Memory B cell (primary cell): ENCODE measurements at places on chromosomes 5 and 9.

DNA sequence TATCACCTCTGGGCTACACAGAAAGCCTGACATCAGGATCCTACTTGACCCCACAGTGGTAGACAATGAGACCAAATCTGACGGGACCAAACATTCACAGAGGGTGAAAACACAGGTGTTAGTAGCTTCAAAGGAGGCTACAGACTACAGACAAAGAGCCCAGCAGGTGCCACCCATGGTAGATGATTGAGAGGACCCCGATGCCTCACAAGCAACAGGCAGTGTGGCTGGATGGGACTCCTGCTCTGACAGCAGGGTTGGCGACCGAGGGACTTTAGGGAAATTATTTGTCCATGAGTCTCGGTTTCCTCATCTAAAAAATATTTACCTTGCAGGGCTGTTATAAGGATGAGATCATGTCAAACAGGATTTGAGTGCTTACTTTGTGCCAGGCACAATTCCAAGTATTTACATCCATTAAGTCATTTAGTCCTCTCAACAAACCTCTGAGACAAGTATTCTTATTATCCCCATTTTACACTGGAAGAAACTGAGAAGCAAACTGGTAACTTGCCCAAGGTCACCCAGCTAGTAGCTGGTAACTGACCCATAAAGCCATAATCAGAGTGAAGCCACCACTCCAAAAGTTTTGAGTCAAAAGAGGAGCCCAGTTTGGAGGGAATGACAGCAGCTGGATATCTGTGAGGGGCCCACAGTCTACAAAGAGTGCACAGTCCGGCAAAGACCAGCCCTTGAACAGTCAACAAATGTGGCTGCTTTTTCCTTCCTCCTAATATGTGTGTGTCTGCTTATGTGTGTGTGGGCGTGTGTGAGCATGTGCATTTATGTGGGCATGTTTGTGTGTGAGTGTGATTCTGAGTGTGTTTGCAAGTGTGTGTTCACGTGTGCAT lies 502.0 kb downstream of the BNC2 start:
- H3K27me3 ChIP-seq: no peaks in the 10 kb centered on the region
- no peaks in the 10 kb centered on the region for H3K4me1 ChIP-seq
- H3K4me3 ChIP-seq: no peak overlapping the region
- H3K36me3 ChIP-seq: no peaks in the 10 kb centered on the region
- H3K27ac ChIP-seq: no peak overlapping the region
- DNase-seq: no peak

DNA sequence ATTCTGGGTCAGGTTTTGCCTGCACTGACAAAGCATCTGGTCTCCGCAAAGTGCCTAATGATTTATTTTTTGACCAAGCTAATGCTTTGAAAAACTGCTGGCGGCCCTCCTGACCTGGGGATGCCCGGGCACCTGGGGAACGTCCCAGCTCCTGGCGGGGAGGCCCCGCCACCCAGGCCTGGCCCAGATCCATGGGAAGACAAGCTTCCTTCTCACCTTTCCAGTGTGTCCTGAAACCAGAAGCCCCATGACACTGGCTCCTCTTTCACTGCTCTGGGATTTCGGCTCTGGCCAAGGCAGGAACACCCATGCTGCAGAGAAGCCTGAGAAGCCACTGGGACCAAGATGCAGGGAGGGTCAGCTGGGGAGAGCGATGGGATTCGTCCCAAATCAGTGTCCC lies 144.1 kb downstream of the SEC61B start:
- no peak for DNase-seq
- H3K27me3 ChIP-seq: peaks cover 27% of the 10 kb centered on the region
- no peak overlapping the region for H3K4me3 ChIP-seq
- H3K4me1 ChIP-seq: peaks cover 5% of the 10 kb centered on the region
- H3K36me3 ChIP-seq: no peaks in the 10 kb centered on the region
- H3K27ac ChIP-seq: no peak overlapping the region

- DNase-seq: no peak
- H3K27ac ChIP-seq: no peak overlapping the region
- H3K27me3 ChIP-seq: no peaks in the 10 kb centered on the region
- H3K36me3 ChIP-seq: peaks cover 80% of the 10 kb centered on the region
- peaks cover 2% of the 10 kb centered on the region for H3K4me1 ChIP-seq
- H3K4me3 ChIP-seq: no peak overlapping the region
Measured at GRCh38 chr9:120531683-120532300, 48.2 kb downstream of the CDK5RAP2 start.

DNA sequence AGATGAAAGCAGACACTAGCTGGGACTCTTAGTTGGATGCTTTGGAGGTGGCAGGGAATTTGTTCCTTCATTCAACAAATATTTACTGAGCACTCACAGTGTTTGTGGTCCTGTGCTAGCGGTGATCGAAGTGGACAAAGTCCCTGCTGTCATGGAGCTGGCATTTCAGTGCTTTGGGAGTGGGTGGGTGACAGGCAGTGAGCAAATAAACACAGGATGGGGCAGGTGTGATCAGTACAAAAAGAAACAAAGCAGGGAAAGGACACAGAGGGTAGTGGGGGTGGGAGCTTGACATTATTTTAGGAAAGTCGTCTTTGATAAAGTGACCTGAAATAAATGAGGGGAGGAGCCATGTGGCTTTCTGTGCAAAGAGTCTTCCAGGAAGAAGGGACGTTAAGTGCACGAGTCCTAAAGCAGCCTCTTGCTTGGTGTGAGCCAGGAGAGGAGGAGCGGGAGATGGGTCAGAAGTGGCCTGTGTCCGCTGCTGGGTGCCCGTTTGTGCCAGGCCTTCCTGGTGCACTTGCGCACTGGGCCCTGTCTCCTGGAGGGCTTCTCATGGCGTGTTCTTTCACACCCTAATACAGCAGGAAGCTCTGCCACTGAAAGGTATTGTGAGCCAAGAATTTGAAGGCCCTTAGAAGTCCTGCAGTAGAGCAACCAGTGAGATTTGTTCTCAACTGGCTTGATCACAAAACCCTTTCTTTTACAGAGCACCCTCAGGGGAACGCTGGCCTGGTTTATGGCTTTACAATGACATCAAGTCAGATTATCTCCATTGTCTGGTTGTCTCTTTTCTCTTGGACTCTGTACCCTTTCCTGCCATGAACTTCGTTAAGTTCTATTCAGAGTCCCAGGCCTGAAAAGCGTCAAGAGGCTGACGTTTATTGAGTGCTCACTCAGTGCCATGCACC lies 14.8 kb downstream of the NDST1 start:
- no peak for DNase-seq
- H3K36me3 ChIP-seq: peaks cover 10% of the 10 kb centered on the region
- H3K4me3 ChIP-seq: no peak overlapping the region
- no peak overlapping the region for H3K27ac ChIP-seq

- no peak overlapping the region for H3K4me3 ChIP-seq
- DNase-seq: no peak
- no peak overlapping the region for H3K27ac ChIP-seq
Measured at GRCh38 chr9:76900884-76901440, 5.0 kb downstream of the PRUNE2 start.

- H3K27ac ChIP-seq: no peak overlapping the region
- H3K4me1 ChIP-seq: no peaks in the 10 kb centered on the region
- H3K36me3 ChIP-seq: no peaks in the 10 kb centered on the region
Measured at GRCh38 chr5:74173241-74173640, 467.3 kb downstream of the ENC1 start.

DNA sequence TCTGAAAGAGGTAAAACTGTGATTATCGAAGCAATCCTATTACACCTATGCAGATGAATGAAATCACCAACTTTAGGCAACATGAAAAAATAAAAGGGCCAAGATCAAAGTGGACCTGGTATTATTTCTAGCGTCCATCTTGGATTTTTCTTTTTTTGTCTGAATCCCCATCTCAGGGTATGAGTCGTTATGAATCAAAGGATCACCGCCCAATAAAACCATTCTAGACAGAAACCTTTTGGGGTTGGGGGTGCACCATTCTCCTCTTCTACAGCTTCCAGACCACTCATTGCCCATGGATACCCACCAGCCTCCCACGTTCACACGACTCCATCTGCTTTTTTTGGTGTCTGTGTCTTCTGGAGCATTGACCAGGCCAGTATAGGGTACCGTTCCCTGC lies 33.4 kb downstream of the MAP1B start:
- H3K4me1 ChIP-seq: peaks cover 2% of the 10 kb centered on the region
- H3K27ac ChIP-seq: no peak overlapping the region
- peaks cover 3% of the 10 kb centered on the region for H3K27me3 ChIP-seq
- no peak for DNase-seq
- H3K36me3 ChIP-seq: no peaks in the 10 kb centered on the region

- H3K4me1 ChIP-seq: no peaks in the 10 kb centered on the region
- no peak for DNase-seq
- no peak overlapping the region for H3K4me3 ChIP-seq
- H3K27me3 ChIP-seq: peaks cover 2% of the 10 kb centered on the region
- no peak overlapping the region for H3K27ac ChIP-seq
Measured at GRCh38 chr5:120053841-120054240, 410.3 kb upstream of the PRR16 start.

DNA sequence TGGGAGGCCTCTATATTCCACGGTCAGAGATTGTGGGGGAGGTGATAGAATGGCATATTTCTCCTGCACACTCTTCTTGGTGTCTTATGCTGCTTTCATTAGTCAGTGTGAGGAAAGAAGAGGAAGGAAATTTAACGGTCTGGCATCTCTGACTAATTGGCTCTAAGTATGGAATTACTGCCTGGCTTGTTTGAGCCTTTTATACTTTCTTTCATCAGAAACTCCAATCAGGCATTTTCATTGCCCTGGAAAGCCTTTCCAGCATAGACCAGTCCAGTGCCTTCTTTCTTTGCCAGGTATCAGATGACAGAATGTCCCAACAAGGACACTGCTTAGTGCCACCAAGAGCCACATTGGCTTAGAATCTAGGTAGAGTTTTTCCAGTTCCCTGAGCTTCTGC lies 30.2 kb downstream of the CYSTM1 start:
- H3K27ac ChIP-seq: no peak overlapping the region
- H3K4me3 ChIP-seq: no peak overlapping the region
- no peaks in the 10 kb centered on the region for H3K4me1 ChIP-seq

- no peaks in the 10 kb centered on the region for H3K4me1 ChIP-seq
- H3K27ac ChIP-seq: no peak overlapping the region
- no peaks in the 10 kb centered on the region for H3K36me3 ChIP-seq
- DNase-seq: no peak
Measured at GRCh38 chr5:90956511-90957097, 398.0 kb downstream of the ADGRV1 start.

DNA sequence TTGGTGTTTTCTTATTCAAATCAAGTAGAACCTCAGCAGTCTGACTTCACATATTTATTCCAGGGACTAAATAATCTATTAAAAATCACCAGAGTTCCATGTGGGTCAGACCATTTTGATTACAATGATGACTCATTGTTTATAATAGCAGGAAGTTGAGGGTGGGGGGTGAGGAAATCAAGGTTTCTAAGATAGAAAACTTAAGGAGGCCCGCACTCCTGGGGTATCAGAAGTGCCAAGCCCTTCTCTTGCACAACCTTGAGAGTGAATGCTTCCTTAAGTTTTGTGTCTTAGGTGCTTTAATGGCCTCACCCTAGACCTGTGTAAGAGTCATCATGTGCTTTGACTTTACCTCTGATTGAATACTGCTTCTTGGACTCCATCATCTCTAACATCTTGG lies 31.9 kb upstream of the NPR3 start:
- peaks cover 2% of the 10 kb centered on the region for H3K27me3 ChIP-seq
- no peak for DNase-seq
- H3K4me1 ChIP-seq: no peaks in the 10 kb centered on the region
- H3K36me3 ChIP-seq: peaks cover 4% of the 10 kb centered on the region
- H3K4me3 ChIP-seq: no peak overlapping the region

DNA sequence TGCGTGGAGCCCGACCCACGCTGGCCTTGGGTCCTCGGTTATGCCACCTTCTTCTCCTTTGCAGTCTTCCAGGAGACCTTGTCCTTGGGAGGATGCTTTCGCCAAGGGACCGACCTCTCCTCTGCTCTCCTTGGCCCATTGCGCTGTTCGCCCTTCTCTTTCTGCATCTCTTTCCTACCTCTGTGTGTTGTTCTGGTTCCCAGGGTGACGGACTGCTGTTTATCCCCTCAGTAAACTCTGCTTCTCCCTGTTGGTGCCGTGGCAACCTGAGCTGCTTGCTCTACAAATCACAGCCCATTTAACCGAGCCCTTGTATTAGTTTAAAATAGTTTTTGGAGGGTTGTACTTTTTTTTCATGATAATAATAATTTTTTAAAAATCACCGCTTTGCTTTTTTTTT lies 97.9 kb downstream of the DAPK1 start:
- H3K27ac ChIP-seq: no peak overlapping the region
- H3K4me1 ChIP-seq: no peaks in the 10 kb centered on the region
- H3K36me3 ChIP-seq: no peaks in the 10 kb centered on the region
- H3K4me3 ChIP-seq: no peak overlapping the region

GRCh38 chr5:39520232-39520572 lies 95.4 kb upstream of the DAB2 start:
- no peaks in the 10 kb centered on the region for H3K36me3 ChIP-seq
- DNase-seq: no peak
- no peak overlapping the region for H3K4me3 ChIP-seq

DNA sequence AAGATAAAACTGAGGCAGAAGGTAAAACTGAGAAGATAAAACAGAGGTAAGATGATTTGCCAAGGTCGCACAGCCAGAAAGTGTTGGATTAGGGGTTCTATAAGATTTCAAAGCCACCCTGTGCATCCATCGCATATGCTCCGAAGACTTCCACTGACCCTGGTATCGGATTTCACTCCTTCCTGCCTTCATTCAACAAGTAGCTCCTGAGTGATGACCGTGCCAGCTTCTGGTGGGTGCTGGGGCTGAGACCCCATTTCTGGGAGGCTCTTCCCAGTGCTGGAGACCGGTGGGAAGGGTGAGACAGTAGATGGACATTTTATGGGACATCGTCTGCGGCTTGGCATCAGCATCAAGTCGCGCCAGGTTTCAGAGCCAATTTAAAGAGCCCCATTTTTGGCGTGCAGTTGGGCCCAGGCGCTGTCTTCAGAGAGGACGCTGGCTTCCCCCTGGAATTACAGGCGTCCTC lies 53.7 kb upstream of the DAB2IP start:
- DNase-seq: no peak
- H3K4me1 ChIP-seq: peaks cover 2% of the 10 kb centered on the region
- H3K4me3 ChIP-seq: no peak overlapping the region
- H3K36me3 ChIP-seq: peaks cover 2% of the 10 kb centered on the region

- no peaks in the 10 kb centered on the region for H3K36me3 ChIP-seq
- H3K4me3 ChIP-seq: no peak overlapping the region
- no peak overlapping the region for H3K27ac ChIP-seq
- H3K27me3 ChIP-seq: peaks cover 8% of the 10 kb centered on the region
- H3K4me1 ChIP-seq: peaks cover 2% of the 10 kb centered on the region
- peak; percentile 40 for DNase-seq
Measured at GRCh38 chr5:66306105-66306843, 162.2 kb downstream of the SREK1 start.

DNA sequence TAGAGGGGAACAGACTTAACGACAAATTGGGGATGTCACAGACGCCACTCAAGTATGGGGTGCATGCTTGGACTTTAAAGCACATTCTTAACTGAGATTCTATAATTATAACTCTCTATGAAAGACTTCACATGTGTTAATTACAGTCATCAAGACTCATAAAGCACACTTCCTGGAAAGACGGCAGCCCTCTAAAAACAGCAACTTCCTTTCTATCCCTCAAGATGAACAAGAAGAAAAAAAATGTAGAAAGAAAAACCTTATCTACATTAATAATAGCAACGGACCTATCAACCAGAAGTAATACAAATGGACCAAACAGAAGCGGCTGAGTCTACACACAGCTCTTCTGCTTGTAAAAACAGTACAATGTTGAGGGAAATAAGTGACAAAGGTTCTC lies 21.2 kb downstream of the GNAQ start:
- no peak for DNase-seq
- no peak overlapping the region for H3K4me3 ChIP-seq
- no peaks in the 10 kb centered on the region for H3K4me1 ChIP-seq
- no peak overlapping the region for H3K27ac ChIP-seq
- peaks cover 13% of the 10 kb centered on the region for H3K27me3 ChIP-seq

- H3K4me3 ChIP-seq: no peak overlapping the region
- peaks cover 37% of the 10 kb centered on the region for H3K27me3 ChIP-seq
- DNase-seq: no peak
- peaks cover 4% of the 10 kb centered on the region for H3K36me3 ChIP-seq
- no peak overlapping the region for H3K27ac ChIP-seq
- no peaks in the 10 kb centered on the region for H3K4me1 ChIP-seq
Measured at GRCh38 chr9:126218359-126219125, 108.1 kb upstream of the MVB12B start.
